ENCODE measurements at places on chromosomes 16 and 17. TPM values are rescaled to one million over a fixed set of nuclear protein-coding genes. Genes with fewer than 3 reads are reported as not detected.

CNOT1 gene
- 180 TPM for total RNA-seq

CYBA gene
- total RNA-seq, result 21.0 TPM

NPLOC4 gene
- 284 TPM for total RNA-seq

TENT4B gene
- total RNA-seq, result 16.5 TPM

ZPBP2 gene
- not detected for total RNA-seq

CCDC137 gene
- total RNA-seq, result 0.58 TPM

CX3CL1 gene
- 43.8 TPM for total RNA-seq

EVPLL gene
- total RNA-seq, result not detected

- H3K27ac ChIP-seq, result no peak overlapping the region
- no peak overlapping the region for H3K4me3 ChIP-seq
- DNase-seq, result no peak
- H3K27me3 ChIP-seq, result no peaks in the 10 kb centered on the region
- H3K36me3 ChIP-seq, result no peaks in the 10 kb centered on the region
- peaks cover 9% of the 10 kb centered on the region for H3K4me1 ChIP-seq
These were observed 61.6 kb upstream of the WSB1 start for GRCh38 chr17:27232328-27232727.

GRCh38 chr16:76235025-76235424, 42.2 kb upstream of the CNTNAP4 start:
- H3K27ac ChIP-seq, result no peak overlapping the region
- no peaks in the 10 kb centered on the region for H3K4me1 ChIP-seq
- H3K4me3 ChIP-seq, result no peak overlapping the region
- H3K36me3 ChIP-seq, result no peaks in the 10 kb centered on the region
- no peak for DNase-seq
- no peaks in the 10 kb centered on the region for H3K27me3 ChIP-seq

- H3K4me3 ChIP-seq, result peak overlapping the region; percentile 96
- H3K27ac ChIP-seq, result peak overlapping the region; percentile 100
- H3K27me3 ChIP-seq, result no peaks in the 10 kb centered on the region
- H3K4me1 ChIP-seq, result peaks cover 18% of the 10 kb centered on the region
These were observed 996 bp downstream of the SUMO2 start for GRCh38 chr17:75181608-75182318.

GRCh38 chr16:11715246-11715947, 27.3 kb downstream of the TXNDC11 start:
- peaks cover 81% of the 10 kb centered on the region for H3K36me3 ChIP-seq
- DNase-seq, result peak; percentile 37
- H3K27me3 ChIP-seq, result no peaks in the 10 kb centered on the region

DNA sequence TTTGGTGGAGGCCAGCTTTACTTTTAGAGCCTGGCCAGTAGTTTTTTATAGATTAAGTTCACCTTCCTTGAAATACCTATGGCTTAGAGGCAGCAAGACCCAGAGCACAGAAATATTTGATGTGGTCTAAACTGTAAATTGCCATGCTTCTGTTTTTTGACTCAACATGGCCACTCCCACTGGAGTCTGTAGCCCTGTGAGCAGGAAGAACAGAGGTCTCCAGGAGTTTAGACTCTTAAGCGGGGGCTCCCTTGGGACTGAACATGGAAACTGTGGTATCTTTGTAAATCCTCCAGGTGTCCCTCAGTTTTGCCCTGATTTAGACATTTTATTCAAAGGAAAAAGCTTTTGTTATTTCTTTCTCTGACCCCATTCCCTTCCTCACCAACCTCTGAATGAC, 145.6 kb downstream of the FTO start:
- no peak overlapping the region for H3K4me3 ChIP-seq
- no peak overlapping the region for H3K27ac ChIP-seq
- H3K36me3 ChIP-seq, result peaks cover 17% of the 10 kb centered on the region
- H3K4me1 ChIP-seq, result no peaks in the 10 kb centered on the region
- no peak for DNase-seq

GRCh38 chr16:84460406-84461028, 43.9 kb downstream of the MEAK7 start:
- no peak for DNase-seq
- H3K4me1 ChIP-seq, result no peaks in the 10 kb centered on the region
- H3K4me3 ChIP-seq, result no peak overlapping the region
- H3K36me3 ChIP-seq, result peaks cover 24% of the 10 kb centered on the region

GRCh38 chr17:63181856-63182255, 215.8 kb downstream of the TANC2 start:
- H3K27me3 ChIP-seq, result no peaks in the 10 kb centered on the region
- DNase-seq, result no peak
- no peak overlapping the region for H3K27ac ChIP-seq
- H3K36me3 ChIP-seq, result no peaks in the 10 kb centered on the region
- no peaks in the 10 kb centered on the region for H3K4me1 ChIP-seq

DNA sequence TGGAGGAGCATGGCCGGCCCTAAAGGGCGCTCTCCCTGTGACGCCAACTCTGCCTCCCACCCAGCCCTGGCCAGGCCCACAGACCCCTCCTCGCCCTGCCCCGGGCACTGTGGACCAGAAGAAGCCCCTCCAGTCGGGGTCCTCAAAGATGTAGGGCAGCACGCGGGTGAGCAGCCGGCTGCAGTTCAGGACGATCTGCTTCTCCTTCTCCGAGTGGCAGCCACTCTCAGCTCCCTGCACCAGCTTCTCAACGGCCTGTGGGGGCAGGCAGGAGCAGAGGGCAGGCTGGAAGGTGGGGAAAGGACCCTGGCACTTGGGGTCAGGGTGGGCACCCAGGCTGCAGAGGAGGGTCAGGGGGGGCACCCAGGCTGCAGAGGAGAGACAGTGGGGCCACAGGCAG, 8.9 kb downstream of the HID1 start:
- no peaks in the 10 kb centered on the region for H3K27me3 ChIP-seq
- H3K4me3 ChIP-seq, result no peak overlapping the region
- H3K4me1 ChIP-seq, result peaks cover 20% of the 10 kb centered on the region
- H3K27ac ChIP-seq, result no peak overlapping the region
- DNase-seq, result no peak

GRCh38 chr16:5003211-5003610, 30.5 kb downstream of the NAGPA start:
- H3K4me1 ChIP-seq, result no peaks in the 10 kb centered on the region
- no peak overlapping the region for H3K4me3 ChIP-seq
- H3K36me3 ChIP-seq, result no peaks in the 10 kb centered on the region
- DNase-seq, result no peak
- no peak overlapping the region for H3K27ac ChIP-seq

DNA sequence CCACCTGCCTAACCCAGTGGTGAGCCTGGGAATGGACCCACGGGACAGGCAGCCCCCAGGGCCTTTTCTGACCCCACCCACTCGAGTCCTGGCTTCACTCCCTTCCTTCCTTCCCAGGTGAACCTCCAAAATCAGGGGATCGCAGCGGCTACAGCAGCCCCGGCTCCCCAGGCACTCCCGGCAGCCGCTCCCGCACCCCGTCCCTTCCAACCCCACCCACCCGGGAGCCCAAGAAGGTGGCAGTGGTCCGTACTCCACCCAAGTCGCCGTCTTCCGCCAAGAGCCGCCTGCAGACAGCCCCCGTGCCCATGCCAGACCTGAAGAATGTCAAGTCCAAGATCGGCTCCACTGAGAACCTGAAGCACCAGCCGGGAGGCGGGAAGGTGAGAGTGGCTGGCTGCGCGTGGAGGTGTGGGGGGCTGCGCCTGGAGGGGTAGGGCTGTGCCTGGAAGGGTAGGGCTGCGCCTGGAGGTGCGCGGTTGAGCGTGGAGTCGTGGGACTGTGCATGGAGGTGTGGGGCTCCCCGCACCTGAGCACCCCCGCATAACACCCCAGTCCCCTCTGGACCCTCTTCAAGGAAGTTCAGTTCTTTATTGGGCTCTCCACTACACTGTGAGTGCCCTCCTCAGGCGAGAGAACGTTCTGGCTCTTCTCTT, 2.6 kb upstream of the STH start:
- H3K27ac ChIP-seq, result no peak overlapping the region
- no peak for DNase-seq
- no peak overlapping the region for H3K4me3 ChIP-seq

DNA sequence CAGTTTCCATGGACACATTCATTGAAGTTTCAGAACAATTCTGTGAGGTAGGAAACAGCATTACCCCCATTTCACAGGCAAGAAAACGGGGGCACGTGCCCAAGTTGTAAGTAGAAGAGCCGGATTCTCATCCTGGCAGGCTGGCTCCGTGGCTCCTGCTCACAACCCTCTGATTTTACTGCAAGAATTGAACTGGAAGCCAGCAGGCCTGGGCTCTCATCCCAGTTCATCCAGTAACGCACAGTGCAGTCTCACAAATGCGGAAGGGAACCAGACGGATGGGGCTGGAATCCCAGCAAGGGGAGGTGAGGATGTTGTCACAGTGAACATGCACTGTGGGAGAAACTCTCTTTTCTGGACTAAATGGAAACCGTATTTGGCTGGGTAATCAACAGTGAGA, 40.7 kb upstream of the DOC2B start:
- H3K4me1 ChIP-seq, result no peaks in the 10 kb centered on the region
- no peak for DNase-seq
- H3K27ac ChIP-seq, result no peak overlapping the region
- no peak overlapping the region for H3K4me3 ChIP-seq
- H3K27me3 ChIP-seq, result no peaks in the 10 kb centered on the region

DNA sequence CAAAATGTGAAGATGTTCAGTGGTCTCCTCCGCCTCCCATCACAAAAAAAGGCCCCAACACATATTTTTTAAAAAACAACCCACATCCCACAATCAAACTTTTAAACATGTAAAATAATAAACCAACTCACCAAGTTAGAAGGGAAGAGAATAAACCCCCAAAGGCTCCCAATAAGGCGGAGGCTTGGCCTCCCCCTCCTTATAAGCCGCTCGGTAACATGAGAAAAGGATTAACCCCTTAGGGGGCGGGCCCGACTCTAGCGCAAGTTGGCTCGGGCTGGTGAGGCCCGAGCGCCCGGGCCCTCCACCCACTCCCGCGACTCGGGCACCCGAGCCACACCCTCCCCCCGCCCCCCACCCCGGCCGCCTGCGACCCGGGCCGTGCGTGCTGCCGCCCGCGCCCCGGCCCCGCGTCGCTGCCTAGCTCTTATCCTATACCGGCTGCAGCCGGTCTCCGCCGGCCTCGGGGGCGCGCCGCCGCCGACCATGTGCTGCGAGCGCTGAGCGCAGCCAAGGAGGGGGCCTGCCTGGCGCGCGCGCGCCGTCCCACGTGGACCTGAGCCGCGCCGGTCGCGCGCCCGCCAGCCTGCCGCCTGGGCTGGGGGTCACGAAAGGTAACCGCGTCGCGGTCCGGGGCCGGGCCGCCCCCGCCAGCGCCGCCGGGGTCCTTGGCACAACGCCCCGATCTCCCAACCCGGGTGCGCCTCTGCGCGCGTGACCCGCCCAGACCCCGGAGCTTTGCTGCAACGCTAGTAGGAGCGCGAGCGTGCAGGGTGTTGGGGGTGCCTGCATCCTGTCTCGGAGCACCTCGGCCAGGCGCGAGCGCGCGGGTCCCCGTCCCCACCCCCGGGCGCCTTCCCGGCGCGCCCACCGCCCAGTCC, at the start of the genes ARSG and SLC16A6:
ARSG (plus strand) TSS at position 541 of the 881 bp plus-strand sequence. CDS start 15,999 bp downstream, outside the sequence.
SLC16A6 (minus strand) TSS at position 173 of the 881 bp plus-strand sequence. CDS start 12,807 bp downstream, outside the sequence.
- peaks cover 66% of the 10 kb centered on the region for H3K27me3 ChIP-seq
- H3K4me1 ChIP-seq, result peaks cover 44% of the 10 kb centered on the region
- peak within 1 kb of the TSS; percentile 80 for H3K27ac ChIP-seq
- no peaks in the 10 kb centered on the region for H3K36me3 ChIP-seq
- H3K4me3 ChIP-seq, result peak within 1 kb of the TSS; percentile 61

DNA sequence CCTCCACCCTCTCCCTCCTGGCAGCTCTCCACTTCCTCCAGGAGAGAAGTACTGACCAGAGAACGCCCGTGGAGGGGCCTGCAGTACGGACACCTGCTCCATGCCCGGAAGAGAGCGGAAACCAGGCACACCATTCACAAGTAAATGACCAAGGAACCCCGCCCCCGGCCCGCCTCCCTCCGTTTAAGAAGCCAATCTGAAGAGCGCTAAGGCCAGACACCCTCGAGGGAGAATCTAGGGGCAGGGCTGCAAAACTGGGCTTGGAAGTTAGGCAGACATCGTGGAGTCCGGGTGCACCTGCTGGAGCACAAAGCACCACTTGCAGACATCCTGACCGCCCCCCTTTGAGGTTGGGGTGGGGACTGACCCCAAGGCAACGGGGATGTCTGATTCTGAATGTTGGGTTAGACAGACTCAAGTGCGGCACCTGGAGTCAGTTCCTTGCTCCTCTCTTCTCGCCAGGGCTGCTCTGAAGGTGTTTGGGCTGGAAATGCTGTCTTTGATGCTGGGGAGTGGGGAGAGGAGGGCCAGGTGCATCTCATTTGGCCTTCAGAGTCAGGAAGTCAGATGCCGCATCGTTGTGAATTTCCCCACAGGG, 964 bp upstream of the FAAP100 start:
- H3K27me3 ChIP-seq, result no peaks in the 10 kb centered on the region
- peak overlapping the region; percentile 92 for H3K27ac ChIP-seq
- H3K4me1 ChIP-seq, result peaks cover 35% of the 10 kb centered on the region

- H3K27ac ChIP-seq, result no peak overlapping the region
- no peak overlapping the region for H3K4me3 ChIP-seq
- no peaks in the 10 kb centered on the region for H3K4me1 ChIP-seq
- no peak for DNase-seq
These were observed 55.3 kb downstream of the IRX3 start for GRCh38 chr16:54231336-54231735.
